Daoy (cell line): ENCODE measurements at places on chromosomes 16 and 17.

DNA sequence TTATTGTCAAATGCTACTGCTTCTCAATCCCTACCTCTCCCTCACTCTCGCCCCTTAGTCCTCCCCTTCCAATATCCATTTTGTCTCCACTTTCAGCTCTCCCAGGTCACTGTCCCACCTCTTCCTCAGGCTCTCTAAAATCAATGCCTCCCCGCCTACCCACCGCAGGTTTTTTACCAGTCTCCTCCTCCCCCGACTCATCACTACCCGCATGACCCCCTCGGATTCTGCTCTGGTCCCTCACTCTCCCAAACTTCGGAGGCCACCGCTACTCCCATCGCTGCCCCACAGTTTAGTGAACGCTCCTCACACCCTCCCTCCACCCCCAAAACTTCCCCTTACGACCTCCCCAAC is 513 bp downstream of the CRLF3 start:
- DNase-seq: no peak

GRCh38 chr17:56809106-56809819 is 24.5 kb downstream of the C17orf67 start:
- no peak for DNase-seq

- DNase-seq: no peak
Observed at GRCh38 chr16:4626396-4626795, 1.8 kb downstream of the MGRN1 start.

- DNase-seq: peak; percentile 90
Observed at GRCh38 chr16:73068541-73069401, 20.8 kb upstream of the ZFHX3 start.

DNA sequence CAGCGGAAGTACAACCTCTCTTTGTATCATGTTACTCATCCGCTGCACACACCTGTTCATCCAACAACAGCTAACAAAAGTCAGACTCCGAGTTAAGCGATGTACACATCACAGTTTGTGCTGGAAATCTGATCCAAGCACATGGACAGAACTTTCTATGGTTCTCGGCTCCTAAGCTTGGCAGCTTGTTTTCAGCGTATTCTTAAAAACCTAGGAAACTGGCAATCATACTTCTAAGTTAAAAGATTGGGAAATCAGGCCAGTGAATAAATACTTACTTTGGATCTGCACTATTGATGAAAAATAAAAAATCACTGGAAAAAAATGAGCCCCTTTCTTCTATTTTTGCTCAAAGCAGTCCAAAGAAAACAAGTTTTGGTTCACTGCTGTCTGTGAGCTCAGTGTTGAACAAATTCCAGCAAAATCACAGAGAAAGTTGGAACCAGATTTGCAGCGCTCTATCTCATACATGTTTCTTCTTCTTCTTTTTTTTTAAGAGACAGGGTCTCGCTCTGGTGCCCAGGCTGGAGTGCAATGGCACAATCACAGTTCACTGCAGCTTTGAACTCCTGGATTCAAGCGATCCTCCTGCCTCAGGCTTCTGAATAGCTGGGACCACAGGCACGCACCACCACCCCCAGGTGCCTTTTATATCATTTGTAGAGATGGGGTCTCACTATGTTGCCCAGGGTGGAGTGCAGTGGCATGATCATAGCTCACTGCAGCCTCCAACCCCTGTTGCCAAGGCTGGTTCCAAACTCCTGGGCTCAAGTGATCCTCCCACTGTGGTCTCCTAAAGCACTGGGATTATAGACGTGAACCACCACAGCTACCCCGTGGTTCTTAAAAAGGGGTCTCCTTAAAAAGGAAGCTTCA is 71.6 kb upstream of the CREBBP start:
- DNase-seq: no peak

DNA sequence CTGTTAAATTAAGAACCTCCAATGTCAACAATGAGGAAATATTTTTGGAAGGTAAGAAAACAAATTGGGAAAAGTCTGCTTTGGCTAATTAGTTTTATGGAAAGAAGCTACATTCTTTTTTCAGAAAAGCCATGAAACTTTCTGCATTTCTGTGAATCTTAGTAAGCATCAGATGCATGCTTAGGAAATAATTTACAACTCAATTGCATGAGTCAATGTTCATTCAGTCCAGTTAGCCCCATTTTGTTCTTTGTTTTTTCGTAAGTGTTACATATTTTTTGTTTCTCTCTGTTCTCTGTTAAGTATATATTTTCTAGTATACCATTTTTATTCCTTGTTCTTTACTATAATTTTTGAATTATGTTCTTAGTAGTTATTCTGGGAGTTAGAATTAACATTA is 195.2 kb upstream of the KIF2B start:
- no peak for DNase-seq

- DNase-seq: no peak
Observed at GRCh38 chr17:17506893-17507464, 10.8 kb upstream of the RASD1 start.

DNA sequence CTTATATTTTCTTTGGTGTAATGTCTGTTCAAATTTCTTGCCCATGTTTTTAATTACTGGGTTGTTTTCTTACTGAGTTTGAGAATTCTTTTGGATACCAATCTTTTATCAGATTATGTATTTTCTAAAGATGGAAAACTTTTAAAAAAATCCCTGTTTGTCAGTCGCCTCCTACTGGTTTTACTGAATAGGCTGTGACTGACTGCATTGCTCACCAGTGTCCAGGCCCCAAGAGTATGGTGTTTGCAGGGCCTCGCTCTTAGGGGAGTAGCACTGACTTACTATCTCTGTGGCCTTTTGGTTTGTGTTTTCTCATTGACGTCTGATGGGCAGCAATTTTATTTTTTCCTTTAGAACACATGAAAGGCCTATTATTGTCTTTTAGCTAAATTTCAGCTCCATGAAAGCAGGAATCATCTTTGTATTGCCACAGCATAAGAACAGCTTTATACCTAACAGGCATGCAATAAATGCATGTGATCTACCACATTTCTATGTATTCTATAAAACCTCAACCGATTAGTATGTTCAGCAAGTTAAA is 188.4 kb downstream of the AATF start:
- no peak for DNase-seq

DNA sequence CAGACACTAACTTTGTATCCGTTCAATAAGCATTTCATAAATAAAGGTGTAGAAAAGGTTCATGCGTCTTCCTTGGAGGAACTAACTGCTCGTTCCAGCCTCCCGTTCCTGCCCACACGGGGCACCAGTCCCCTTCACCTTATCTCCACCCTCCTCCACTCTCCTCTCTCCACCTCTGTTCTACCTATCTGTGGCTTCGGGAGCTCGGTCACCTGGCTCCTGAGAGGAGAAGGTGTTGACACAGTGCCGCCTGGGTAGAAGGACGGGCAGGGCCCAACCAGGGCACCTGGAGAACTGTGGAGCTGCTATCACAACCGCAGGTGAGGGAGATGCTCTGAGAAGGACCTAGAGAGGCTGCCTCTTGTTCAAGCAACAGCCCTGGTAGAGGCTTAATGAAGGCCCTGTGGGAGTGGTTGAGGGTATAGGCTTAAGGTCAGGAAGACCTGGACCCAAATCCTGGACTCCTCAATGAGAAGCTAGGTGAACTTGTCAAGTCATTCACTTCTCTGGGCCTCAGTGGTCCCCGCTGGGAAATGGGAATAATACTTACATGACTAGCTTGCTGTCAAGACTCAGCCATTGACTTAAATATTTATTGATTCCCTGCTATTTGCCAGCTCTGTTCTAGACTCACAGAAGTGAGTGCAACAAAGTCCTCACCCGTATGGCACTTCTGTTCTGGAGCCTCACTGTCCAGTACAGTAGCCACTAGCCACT is 9.6 kb upstream of the MINK1 start:
- no peak for DNase-seq

- no peak for DNase-seq
Observed at GRCh38 chr17:82875407-82875856, 35.6 kb upstream of the ZNF750 start.

DNA sequence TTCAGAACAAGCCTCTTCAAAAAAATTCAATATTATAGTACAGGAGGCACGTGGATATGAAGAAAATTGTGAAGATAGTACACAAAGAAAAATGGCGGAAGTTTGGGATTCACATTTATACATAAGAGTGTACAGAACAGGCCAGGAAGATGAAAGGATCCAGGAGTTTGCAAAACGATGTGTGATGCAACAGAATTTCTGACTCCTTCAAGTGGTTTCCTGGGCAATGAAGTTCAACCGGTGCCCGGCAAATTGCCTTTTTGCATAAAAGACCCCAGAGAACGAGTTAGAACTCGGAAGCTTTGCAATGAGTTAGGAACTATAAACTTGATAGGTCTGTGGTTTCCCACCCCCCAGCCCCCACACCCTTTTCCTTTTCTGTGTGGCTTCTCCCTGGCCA is 189.1 kb downstream of the SALL1 start:
- DNase-seq: no peak

DNA sequence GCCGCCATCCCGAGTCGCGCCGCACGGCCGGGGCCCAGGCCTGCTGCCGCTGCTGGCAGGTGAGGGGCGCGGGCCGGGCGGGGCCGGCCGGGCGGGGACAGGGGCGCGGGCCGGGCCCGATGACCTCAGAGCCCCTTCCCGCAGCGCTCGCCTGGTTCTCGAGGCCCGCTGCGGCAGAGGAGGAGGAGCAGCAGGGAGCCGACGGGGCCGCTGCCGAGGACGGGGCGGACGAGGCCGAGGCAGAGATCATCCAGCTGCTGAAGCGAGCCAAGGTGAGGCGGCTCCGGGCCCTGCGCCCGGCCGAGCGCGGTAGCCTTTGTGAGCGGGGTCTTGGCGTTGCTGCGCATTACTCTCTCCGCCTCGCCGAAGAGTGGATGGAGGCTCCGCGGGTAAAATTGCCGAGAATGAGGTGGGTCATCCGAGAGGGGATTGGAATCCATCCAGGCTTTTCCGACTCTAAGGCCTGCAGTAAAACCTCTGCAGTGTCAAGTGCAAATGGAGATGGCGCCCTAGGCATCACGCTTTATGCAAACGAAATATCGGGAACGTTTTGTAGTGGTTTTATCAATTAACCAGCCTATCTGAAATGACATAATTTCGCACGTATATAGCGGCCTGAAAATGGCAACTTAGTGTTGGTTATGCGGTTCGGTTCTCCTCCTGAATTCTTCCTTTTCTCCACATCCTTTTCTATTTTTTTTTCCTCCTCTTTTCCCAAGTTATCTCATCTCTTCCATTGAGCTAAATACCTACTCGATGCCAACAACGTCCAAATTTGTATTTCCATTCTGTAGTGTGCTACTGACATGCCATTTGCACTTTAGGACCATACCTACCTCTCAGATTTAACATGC is 577 bp downstream of the TTC19 start:
- DNase-seq: no peak

DNA sequence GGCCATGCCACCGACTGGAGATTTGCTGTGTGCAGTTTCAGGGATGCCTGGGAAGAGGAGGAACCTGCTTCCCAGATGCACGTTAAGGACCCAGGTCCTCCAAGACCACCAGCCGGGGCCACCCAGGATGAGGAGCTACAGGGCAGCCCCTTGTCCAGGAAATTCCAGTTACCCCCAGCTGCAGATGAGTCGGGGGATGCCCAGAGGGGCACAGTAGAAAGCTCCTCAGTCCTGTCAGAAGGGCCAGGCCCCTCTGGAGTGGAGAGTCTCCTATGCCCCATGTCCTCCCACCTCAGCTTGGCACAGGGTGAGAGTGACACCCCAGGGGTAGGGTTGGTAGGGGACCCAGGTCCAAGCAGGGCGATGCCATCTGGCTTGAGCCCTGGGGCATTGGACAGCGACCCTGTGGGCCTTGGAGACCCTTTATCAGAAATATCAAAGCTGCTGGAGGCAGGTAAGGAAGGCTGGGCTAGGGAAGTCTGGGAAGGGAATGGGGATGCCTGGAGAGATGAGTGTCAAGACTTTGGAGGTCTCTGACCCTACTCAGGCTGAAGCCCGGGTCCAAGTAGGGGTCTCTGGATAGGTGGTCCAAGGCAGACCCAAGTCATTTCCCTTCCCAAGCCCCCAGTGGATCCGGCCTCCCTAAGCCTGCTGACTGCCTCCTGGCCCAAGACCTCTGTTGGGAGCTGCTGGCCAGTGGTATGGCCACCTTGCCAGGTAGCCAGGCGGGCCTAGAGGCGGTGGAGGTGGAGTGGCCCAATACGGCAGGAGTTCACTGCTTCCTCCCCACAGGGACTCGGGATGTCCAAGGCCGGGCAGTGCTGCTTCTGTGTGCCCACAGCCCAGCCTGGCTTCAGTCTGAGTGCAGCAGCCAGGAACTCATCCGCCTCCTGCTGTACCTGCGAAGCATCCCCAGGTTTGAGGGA is 1.0 kb downstream of the PLEKHG4 start:
- no peak for DNase-seq

- no peak for DNase-seq
Observed at GRCh38 chr16:4679156-4679849, 14.1 kb upstream of the NUDT16L1 start.

DNA sequence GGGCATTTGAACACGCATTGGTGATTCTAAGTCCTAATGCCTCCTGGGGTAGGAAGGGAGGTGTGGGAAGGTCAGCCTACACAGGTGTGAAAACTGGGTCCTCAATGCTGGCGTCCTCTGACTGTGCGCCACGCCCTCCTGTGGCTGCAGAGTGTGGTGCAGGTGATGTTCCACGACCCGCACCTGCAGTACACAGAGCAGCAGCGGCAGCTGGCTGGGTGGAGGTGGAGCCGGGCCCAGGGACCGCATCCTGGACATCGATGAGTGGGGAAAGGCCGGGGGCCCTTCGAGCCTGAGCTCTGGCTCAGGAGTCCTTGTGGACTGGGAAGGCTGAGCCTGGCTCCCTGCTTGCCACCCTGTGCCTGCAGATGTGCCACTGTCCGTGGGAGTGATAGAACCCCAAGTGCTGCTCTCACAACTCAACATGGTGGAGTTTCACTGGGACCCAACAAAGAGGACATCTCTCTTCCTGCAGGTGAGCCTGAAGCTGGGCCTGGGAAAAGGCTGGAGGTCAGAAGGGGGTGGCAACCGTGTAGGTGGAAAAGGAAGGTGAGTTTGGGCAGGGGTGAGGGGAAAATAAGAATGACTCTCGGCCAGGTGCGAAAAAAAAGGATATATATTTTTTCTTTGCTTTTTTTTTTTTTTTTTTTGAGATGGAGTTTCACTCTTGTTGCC is 14.0 kb upstream of the STAC2 start:
- peak; percentile 35 for DNase-seq

- DNase-seq: no peak
Observed at GRCh38 chr16:67129422-67129821, 19.7 kb downstream of the PHAF1 start.

GRCh38 chr16:59170099-59170712 is 436.1 kb upstream of the GOT2 start:
- no peak for DNase-seq

GRCh38 chr16:3804426-3805016 is 76.0 kb downstream of the CREBBP start:
- DNase-seq: no peak

- peak; percentile 92 for DNase-seq
Observed at GRCh38 chr16:14486520-14487303, 143.3 kb downstream of the PARN start.

DNA sequence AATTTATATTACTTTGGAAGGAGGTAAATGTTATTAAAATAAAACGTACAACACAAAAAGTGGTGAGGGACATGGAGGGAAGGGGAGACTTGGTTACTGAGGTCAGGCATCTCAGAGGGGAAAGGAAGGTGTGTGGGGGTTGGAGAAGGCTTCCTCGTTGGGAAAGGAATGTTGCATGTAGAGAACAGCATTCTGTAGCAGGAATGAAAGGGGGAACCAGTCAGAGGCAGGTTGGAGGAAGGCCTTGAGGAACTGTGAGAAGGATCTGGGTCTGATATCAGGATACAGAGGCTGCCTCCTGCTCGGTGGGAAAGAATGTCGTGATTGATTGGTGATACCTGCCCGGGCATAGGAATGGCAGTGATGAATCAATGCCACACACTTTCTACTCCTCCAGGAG is 103.3 kb upstream of the ZFHX3 start:
- DNase-seq: no peak
